ENCODE measurements at places on chromosomes 16 and 17. TPM values are rescaled to one million over a fixed set of nuclear protein-coding genes. Genes with fewer than 3 reads are reported as not detected.

GRCh38 chr17:17363638-17364337 is 60.6 kb downstream of the NT5M start:
- no peak overlapping the region for H3K27ac ChIP-seq
- H3K4me3 ChIP-seq, result no peak overlapping the region
- peak; percentile 30 for DNase-seq
- no peaks in the 10 kb centered on the region for H3K27me3 ChIP-seq
- peaks cover 7% of the 10 kb centered on the region for H3K4me1 ChIP-seq

DNA sequence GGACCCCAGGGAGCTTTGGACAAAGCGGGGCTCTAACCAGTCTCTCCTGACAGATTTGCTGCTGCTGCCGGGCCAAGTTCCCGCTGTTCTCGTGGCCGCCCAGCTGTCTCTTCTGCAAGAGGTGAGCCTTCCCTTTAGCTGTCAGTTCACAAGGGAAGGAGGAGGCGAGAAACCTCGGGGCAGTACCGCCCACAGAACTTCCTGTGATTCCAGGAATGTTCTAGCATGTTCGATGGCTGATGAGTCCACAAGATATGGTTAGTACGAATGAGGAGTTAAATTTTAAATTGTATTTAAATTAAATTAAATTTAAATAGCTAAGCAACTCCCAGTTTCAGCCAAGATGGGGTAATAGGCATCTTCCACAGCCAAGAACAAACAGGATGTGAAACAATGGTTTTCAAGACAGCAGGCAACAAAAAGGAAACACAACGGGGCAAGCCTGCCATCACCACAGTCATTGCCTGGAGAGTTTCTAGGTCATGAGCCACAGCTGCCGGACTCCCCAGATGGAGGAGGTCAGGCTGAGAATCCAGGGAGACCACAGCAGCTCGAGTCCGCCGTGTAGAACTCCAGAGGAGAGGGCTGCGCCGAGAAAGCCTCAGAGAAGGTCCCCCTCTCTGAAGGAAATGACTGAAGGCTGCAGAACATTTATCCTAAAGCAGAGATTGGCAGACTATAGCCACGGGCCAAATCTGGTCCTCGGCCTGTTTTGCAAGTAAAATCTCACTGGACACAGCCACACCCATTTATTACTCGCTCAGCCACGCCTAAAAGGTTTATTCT is 9.5 kb upstream of the TCF25 start:
- H3K4me1 ChIP-seq, result peaks cover 6% of the 10 kb centered on the region
- H3K27me3 ChIP-seq, result no peaks in the 10 kb centered on the region
- no peaks in the 10 kb centered on the region for H3K36me3 ChIP-seq
- no peak overlapping the region for H3K4me3 ChIP-seq
- peak overlapping the region; percentile 76 for H3K27ac ChIP-seq
- peak; percentile 47 for DNase-seq

DNA sequence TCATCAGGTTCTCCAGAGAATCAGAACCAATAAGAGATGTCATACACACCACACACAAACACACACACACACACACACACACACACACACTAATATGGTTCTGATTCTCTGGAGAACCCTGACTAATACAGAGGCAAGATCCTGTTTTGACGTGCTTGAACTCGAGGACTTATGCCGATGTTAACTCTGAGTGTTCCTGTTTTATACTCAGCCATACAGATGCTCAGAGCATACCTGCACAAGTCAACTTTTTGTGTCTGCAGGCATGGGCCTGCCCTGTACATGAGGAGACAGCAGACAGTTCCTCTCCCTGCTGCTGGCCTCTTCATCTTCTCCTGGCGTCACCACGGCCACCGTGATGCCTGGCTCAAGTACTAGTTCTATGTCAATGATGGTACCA is 635.9 kb downstream of the WWOX start:
- H3K4me3 ChIP-seq, result no peak overlapping the region
- H3K4me1 ChIP-seq, result no peaks in the 10 kb centered on the region
- DNase-seq, result no peak

DNA sequence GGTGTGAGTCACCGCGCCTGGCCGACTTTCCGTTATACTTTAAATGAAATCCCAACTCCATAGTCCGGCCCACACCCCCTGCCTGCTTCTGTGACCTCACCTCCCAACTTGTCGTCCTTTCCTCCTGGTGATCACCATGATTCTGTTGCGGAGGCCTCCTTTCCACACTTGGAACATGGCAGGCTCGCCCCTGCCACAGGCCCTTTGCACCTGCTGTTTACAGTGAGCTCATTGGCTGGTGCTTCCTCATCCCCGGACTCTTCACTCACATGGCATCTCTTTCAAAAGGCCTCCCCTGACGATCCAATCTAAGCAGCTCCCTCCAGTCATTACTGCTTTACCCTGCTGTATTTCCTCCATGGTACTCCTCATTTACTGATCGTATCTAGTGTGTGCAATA is 64.6 kb downstream of the RAP1GAP2 start:
- no peaks in the 10 kb centered on the region for H3K27me3 ChIP-seq
- H3K4me1 ChIP-seq, result peaks cover 33% of the 10 kb centered on the region
- no peak for DNase-seq
- H3K36me3 ChIP-seq, result no peaks in the 10 kb centered on the region

DNA sequence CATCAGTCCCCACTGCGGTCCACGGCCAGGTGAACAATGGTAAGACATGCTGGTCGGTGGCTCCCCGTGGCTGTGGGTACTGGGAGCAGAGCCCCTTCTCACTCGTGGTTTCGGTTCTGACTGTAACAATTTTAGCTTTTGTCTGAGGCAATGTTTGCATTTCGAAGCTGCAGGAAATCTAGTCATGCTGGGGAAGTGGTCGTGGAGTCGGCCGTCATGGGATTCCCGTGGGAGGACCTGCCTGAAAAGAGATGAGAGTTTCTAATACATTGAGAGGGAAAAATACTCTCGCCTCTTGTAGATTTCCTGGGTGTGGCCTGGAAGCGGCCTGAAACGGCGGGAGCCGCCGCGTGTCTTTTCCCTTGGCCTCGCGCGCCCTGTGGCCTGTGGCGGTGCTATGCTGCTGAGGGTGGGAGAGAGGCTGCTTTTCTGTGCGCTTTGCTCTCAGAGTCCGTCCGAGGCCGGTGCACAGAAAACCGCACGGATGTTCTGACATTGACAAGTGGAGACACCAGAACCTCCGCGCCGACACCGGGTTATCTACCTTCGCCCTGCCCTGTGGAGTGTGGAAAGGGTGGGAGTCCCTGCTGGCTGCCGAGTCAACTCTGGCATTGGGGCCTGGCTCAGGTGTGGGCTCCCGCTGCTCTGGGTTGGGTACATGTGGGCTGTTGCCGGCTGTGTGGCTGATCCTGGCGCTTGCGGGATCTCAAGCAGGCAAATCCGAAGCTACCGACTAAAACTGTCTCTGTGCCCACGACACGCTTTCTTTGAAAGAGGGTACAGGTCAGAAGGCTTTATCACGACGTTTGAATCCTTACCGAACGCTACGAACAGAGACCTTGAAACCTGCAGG is 60.8 kb downstream of the WDR45B start:
- H3K36me3 ChIP-seq, result peaks cover 56% of the 10 kb centered on the region
- H3K27me3 ChIP-seq, result no peaks in the 10 kb centered on the region
- DNase-seq, result no peak
- H3K27ac ChIP-seq, result no peak overlapping the region

The CSH2 gene
- total RNA-seq, result not detected

GRCh38 chr17:72514321-72514861 is 393.6 kb downstream of the SOX9 start:
- peak overlapping the region; percentile 69 for H3K27ac ChIP-seq
- H3K27me3 ChIP-seq, result peaks cover 2% of the 10 kb centered on the region
- no peak overlapping the region for H3K4me3 ChIP-seq
- H3K4me1 ChIP-seq, result peaks cover 85% of the 10 kb centered on the region

DNA sequence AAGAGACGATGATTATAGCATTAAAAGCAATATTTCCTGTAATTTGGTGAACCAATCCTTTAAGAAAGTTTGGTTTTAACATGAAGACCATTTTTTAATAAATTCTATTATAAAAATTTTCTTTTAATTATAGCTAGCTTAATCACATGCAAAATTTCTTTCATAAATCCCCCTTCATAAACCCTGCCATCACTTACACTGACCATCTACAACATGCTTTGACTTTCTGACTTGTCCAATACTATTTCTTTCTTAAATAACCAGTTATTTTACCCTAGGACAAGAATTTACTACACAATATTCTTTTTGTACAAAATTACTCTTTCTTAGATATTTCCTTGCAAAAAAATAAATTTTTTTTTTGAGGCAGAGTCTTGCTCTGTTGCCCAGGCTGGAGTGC is 1334.8 kb downstream of the CDH11 start:
- no peak for DNase-seq
- H3K4me1 ChIP-seq, result no peaks in the 10 kb centered on the region
- no peak overlapping the region for H3K27ac ChIP-seq
- no peak overlapping the region for H3K4me3 ChIP-seq
- no peaks in the 10 kb centered on the region for H3K27me3 ChIP-seq
- H3K36me3 ChIP-seq, result no peaks in the 10 kb centered on the region

- no peak overlapping the region for H3K27ac ChIP-seq
- H3K36me3 ChIP-seq, result no peaks in the 10 kb centered on the region
- H3K4me1 ChIP-seq, result peaks cover 65% of the 10 kb centered on the region
- H3K27me3 ChIP-seq, result no peaks in the 10 kb centered on the region
Measured at GRCh38 chr16:17360693-17361122, 110.1 kb downstream of the XYLT1 start.

- H3K27me3 ChIP-seq, result no peaks in the 10 kb centered on the region
- no peak overlapping the region for H3K27ac ChIP-seq
- no peaks in the 10 kb centered on the region for H3K36me3 ChIP-seq
- H3K4me3 ChIP-seq, result no peak overlapping the region
- DNase-seq, result no peak
Measured at GRCh38 chr17:64016231-64016784, 4.1 kb downstream of the ICAM2 start.

DNA sequence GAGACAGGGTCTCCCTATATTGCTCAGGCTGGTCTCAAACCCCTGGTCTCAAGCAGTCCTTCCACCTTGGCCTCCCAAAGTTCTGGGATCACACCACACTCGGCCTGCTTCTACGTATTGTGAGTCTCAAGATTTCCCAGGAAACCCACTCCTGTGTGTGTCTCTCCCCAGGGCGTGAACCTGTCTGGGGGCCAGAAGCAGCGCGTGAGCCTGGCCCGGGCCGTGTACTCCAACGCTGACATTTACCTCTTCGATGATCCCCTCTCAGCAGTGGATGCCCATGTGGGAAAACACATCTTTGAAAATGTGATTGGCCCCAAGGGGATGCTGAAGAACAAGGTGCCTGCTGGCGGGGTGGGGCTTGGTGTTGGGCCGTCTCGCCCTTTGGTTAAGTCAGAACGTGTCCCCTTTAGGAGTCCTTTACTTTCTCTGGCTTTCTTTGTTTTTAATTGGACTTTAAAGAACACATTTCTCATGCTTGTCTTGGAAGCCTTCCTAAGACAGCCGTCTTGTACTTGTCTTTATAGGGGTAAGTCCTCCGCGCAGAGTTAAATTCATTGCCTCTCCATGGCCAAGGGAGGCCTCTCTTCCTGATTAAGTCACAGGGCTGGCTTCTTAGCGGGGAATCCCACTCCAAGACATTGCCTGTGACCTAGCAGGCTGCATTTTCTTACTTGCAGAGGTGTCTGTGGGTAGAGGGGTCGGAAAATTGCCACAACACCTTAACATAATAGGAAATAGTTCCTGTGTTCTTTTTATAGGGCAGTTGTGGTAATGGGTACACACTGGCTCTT is 136.4 kb downstream of the ABCC6 start:
- H3K27me3 ChIP-seq, result no peaks in the 10 kb centered on the region
- H3K27ac ChIP-seq, result peak overlapping the region; percentile 50
- peaks cover 100% of the 10 kb centered on the region for H3K36me3 ChIP-seq
- no peak for DNase-seq

- H3K36me3 ChIP-seq, result no peaks in the 10 kb centered on the region
- H3K27ac ChIP-seq, result peak overlapping the region; percentile 95
- peaks cover 54% of the 10 kb centered on the region for H3K4me1 ChIP-seq
Measured at GRCh38 chr17:5282642-5283217, 646 bp downstream of the RABEP1 start.

Data from stomach (tissue), 19 donors.